ENCODE measurements at places on chromosomes 2 and 18.

DNA sequence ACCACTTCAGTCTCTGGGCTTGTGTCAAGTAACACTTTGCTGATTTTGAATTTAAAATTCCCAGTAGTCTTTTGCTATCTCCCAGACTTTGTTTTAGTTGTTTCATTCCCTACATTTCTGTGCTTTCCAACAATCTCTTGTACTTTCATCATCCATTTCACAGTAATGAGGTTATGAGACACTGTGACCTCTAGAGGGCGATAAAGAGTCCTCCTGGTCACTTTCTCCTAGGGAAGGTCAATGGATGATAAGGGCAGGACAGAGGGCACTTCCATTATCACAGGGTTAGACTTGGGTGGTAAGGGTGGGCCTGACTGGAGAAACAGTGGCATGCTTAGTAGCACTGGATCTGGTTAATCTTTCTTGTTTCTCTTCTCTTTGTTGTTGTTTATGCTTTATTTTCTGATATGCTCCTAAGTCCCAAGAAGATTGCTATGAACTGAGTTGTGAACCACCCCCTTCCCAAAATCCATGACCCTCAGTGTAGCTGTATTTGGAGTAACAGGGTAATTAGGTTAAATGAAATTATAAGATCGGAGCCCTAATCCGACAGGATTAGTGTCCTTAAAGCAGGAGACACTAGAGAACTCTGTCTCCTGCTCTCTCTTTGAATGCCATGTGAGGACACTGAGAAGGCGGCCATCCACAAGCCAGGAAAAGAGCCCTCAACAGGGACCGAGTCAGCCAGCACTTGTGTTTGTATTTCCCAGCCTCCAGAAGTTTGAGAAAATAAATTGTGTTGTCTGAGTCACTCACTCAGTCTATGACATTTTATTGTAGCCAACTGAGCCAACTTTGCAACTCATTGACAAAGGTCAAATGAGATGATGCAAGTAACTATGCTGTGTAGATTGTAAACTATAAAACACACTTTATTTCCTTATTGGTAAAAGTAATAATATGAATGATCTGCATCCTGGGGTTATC is 779.2 kb downstream of the CNTNAP5 start:
- DNase-seq: peak; percentile 63

- DNase-seq: peak; percentile 12
These were observed 57.0 kb downstream of the CCDC150 start for GRCh38 chr2:196696423-196697079.

DNA sequence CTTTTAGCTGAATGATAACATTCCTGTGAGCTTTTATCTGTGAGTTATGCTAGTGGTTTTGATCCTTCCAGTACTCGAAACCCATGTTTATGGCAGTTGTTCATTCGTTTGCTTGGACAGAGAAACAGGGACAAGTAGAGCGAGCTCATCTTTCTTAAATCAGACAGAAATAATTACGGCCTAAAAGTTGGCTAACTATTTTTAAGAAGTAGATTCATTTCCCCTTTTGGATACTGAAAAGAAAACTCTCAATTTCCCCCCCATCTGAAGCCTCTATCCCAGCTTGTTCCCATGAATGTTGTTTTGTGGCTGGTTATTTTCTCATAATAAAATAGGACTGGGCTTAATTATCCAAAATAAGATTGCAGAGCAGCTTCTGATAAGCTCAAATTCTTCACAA is 67.1 kb downstream of the ANTXR1 start:
- DNase-seq: peak; percentile 58

- no peak for DNase-seq
These were observed 145.2 kb downstream of the MGAT5 start for GRCh38 chr2:134399096-134399495.

- DNase-seq: no peak
These were observed 742.3 kb upstream of the SLC8A1 start for GRCh38 chr2:41194230-41194629.

GRCh38 chr2:72014831-72015230 is 132.8 kb downstream of the CYP26B1 start:
- no peak for DNase-seq

GRCh38 chr2:142100970-142101369 is 29.8 kb downstream of the LRP1B start:
- DNase-seq: no peak

DNA sequence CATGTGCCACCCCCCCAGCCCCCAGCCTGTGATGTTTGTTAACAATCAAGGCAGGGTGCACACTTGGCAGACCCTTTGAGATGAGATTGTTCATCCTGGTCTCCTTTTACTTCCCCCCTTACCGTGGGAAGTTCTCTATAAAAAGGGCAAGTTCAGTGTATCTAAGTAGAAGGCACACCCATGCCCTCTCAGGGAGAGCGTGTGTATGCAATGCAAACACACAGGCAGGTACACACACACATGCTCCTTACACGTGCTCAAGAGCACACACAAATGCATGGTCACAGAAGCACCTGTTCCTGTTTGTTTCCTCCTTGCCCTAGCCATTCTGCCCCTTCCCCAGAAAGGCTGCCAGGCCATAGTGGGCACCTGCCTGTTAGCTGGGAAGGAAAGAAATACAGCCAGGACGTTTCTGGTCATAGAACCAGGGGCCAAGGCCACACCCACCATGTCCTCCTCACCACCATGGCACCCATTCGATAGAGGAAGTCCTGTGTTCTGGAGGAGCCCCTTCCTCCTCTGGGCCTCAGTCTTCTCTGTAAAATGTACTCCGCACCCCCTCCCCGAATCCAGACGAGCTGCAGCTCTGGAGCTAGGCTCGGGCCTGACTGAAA is 3.1 kb downstream of the ATOH8 start:
- DNase-seq: no peak

Data from suppressor macrophage treated with lipopolysaccharide for 4 hours (primary cell).